ENCODE measurements at places on chromosomes 6 and 20.

DNA sequence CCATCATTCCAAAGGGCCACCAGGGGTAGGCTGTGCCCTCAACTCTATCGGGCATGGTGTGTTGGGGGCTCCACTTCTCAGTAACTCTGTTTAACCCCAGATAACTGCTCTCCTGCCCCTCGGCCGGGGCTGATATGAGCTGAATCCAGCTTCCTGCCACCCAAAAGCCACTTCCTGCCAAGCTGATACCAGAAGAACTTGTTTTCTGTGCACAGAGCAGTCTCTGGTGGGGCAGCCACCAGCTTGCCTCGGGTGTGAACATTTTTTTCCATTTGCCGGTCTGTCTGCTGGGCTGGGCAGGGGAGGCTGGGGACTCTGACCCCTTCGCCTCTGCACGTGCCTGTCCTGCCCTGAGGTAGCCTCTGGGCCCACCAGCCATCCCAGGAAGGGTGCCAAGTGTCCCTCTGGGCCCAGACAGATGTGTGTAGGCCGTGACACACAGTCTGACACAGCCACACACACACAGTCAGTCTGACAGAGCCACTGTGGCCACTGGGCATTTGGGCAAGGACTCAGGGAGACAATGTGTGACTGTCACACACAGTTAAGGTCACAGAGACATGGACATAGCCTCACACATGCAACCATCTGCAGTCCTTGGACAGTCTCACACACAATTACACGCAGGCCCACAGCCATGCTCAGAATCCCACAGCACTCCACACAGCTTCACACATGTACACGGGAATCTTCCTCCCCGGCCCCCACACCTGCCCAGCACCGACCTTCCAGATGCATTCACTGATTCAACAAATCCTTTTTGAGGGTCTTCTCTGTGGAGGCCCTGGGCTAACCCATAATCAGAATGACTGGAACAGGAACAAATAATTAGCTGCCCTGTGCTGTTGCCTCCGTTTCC lies 45.1 kb downstream of the NOL4L start:
- no peak for DNase-seq

GRCh38 chr6:56573624-56574023 lies 69.1 kb downstream of the DST start:
- no peak for DNase-seq

- no peak for DNase-seq
These were observed 23.8 kb downstream of the SMLR1 start for GRCh38 chr6:130851026-130851425.

DNA sequence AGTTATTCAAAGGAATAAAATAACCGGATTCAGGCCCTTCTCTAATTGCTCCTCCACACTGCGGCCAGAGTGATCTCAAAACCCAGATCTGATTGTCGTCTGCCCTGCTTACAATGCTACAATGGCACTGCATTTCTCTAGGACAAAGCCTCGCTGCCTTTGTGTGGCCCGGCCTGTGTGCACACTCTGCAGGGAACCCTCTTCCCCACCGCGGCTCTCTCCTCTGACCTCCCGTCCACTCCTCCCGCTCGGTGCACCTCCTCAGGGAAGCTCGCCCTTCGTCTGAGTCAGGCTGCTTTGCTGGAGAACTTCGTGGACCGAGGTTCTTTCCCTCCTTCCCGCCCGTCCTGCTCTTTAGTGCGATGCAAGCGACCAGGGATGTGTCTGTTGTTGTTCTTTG lies 101.6 kb upstream of the SNX9 start:
- no peak for DNase-seq

DNA sequence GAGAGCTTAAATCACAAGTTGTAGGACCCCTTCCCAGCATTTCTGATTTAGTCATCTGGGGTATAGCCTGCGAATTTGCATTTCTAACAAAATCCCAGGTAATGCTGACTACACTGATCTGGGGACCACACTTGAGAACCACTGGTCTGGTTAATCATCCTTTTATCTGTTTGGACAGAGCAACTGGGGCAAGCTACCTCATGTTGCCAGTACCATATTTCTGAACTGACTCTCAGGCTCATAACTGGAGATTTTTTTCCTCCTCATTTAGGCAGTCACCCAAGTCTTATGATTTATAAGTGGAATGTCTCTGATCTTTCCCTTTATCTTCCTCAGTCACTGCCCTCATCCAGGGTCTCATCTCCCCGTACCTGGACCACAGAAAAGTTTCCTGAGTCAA lies 12.0 kb upstream of the GTF3C6 start:
- no peak for DNase-seq

DNA sequence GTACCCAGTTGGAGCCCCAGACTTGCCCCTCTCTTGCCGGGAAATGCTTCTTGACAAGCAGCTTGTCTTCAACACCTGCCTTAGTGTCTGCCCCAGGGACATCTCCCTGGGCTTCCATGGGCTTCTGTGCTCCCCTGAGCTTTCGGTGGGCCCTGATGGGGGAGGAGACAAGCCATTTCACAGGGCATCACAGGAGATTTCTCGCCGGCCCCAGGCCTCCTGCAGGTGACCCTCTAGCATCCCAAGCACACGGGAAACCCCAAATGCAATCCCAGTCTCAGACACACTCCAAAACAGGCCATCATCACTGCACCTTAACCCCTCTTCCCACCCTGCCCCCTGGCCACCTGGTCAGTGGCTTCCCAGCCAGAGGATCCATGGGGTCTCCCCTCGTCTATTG lies 74.5 kb downstream of the JPH2 start:
- DNase-seq = no peak

GRCh38 chr6:132780770-132781371 lies 17.6 kb downstream of the SLC18B1 start:
- DNase-seq = no peak

DNA sequence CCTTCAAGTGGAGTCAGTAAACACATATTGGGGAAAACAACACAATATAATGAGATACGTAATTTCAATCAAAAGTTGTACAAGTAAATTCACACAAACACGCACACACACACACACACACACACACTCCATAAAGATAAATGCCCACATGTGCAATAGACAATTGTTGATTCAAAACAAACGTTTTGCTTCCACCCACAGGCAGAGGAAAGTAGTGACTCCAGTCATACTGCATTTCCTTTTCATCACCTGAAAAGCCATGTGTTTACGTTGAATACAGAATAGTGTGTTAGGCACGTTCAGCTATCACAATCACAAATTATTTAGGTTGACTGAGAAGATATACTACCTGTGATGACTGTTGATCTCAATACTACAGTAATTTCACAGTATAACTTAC lies 443.8 kb upstream of the MANEA start:
- no peak for DNase-seq

GRCh38 chr6:29708432-29709179 lies 14.6 kb upstream of the HLA-F start:
- no peak for DNase-seq

DNA sequence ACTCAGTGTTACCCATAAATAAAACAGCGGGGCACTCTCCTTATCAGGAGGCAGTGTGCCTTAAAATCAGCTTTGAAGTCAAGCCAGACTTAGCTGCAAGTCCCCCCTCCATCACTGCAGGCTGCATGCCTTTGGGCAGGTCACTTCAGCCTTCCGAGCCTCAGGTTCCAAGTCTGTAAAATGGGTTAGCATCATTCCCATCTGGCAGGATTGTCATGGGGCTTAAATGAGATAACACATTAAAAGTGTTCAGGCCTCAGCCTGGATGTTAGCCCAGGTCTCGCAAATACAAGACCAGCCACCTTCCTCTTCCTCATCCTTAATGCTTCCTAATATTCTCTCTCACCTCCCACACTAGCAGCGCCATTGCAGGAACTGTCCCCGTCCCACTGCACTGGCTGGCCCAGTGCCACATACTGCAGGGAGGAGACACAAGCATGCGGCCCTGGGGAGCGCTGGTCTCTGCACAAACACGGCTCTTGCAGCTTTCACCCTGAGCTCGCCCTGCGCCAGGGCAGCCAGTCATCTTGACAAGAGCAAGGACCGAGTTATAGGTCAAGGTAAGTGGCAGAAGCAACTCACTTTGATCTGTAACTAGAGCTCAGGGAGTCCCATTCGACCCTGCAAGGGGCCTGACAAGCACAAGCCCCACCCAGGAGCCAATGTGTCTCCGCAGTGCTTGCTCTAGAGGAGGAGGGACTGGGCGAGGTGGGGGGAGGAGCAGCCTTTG lies 564.6 kb upstream of the AGPAT4 start:
- DNase-seq = no peak

GRCh38 chr6:89745716-89746115 lies 73.9 kb downstream of the MDN1 start:
- DNase-seq = no peak

- DNase-seq = no peak
These were observed 64.0 kb upstream of the KCNK16 start for GRCh38 chr6:39386487-39386886.

- DNase-seq = no peak
These were observed 65.6 kb upstream of the IYD start for GRCh38 chr6:150303256-150303655.

DNA sequence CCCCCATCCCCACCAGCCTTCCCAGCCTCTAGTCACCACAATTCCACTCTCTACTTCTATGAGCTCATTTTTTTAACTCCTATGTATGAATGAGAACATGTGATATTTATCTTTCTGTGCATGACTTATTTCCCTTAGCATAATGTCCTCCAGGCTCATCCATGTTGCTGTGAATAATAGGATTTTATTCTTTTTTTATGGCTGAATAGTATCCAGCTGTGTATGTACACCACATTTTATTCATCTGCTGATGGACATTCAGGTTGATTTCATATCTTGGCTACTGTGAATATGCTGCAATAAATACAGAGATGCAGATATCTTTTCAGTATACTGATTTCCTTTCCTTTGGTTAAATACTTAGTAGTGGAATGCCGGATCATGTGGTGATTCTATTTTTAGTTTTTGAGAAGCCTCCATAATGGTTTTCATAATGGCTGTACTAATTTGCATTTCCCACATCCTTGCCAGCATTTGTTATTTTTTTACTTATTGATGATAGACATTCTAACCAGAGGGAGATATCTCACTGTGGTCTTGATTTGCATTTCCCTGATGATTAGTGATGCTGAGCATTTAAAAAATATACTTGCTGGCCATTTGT lies 194.9 kb downstream of the PACRG start:
- no peak for DNase-seq

DNA sequence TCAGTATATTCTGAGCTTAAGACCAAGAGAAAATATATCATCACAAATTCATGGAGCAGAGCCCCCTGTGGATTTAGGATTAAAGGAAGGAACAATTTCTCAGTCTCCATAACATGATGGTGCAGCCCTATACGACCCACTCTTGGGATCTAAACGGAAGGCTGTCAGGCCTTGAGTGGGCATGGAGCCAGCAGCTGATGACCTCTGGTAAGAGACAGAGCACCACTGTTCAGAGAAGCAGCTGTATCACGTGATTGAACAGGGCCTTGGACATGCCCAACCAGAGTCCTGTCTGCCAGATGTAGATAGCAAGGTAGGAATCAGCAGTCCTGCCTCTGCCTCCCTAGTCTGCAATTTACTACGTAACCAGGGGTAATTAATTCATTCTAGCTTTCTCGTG lies 259.4 kb upstream of the POU3F2 start:
- DNase-seq = peak; percentile 91

DNA sequence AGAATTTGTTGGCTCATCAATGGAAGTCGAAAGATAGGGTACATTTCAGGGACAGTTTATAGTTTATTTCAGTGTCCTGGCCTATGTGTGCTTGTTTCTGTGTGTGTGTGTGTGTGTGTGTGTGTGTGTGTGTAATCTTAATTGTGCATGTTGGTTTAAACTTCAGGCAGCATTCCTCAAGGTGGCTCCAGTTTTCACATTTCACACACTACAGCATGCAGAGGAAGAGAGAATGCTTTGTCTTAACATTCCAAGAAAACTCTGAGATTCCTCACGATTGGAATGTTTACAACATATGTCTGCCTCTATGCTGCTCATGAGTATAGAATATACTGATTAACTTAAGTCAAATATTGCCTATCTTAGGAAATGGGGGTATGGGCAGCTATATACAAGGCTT lies 332.6 kb upstream of the EPHA7 start:
- DNase-seq = no peak

GRCh38 chr6:139029470-139030227 lies 1.1 kb downstream of the ABRACL start:
- DNase-seq = no peak

- DNase-seq = no peak
These were observed 3.1 kb upstream of the MAP3K5 start for GRCh38 chr6:136795386-136795785.

DNA sequence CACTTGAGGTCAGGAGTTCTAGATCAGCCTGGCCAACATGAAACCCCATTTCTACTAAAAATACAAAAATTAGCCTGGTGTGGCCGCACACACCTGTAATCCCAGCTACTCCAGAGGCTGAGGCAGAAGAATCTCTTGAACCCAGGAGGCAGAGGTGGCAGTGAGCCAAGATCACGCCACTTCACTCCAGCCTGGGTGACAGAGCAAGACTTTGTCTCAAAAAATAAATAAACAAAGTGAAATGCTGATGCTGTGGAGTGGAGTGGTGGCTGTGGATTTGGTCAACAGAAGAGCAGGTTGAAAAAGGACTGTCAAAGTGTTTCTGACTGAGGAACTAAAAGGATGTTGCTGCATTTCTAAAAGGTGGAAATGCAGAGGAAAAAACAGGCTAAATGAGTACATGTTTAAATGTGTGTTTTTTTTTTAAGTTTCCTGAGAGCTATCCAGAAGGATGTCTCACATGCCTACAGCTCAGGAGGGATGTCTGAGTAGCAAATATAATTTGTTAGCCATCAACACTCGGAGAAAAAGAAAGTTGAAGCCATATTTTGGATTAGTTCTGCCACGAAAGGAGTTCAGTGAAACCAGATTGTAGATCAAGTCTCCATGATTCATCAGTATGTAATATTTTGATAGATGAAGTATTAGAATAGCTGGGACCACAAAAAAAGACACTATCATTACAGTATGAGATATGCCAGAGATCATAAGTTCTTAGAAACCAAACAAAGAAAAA lies 621.1 kb upstream of the ADGRB3 start:
- no peak for DNase-seq

- no peak for DNase-seq
These were observed 152.4 kb upstream of the MAN1A1 start for GRCh38 chr6:119501798-119502483.

DNA sequence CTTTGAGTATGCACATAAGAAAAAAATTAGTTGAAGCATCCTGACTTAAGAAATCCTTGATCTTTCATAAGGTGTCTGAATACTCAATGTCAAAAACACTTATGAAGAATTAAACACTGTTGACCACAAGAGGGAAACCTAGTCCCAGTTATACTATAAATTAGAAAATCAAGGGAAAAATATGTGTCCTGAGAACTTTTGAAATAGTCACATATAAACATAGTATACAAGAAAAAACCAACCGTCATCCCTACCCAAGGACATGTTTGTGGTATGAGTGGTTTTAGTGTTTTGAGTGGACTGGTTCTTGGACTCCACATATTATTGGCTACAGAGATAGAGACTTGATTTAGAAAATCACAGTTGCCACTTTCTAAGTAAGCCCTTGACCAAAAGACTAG lies 7.6 kb upstream of the HLA-DRA start:
- no peak for DNase-seq

- no peak for DNase-seq
These were observed 627.6 kb downstream of the MMUT start for GRCh38 chr6:48835421-48835958.
